ENCODE measurements at places on chromosomes 3 and 15. TPM values are rescaled to one million over a fixed set of nuclear protein-coding genes. Genes with fewer than 3 reads are reported as not detected.

GRCh38 chr3:32782407-32782806 lies 35.4 kb upstream of the TRIM71 start:
- DNase-seq: no peak

KCNMB2 gene
- polyA plus RNA-seq: not detected

CAV3 gene
- polyA plus RNA-seq: not detected

GRCh38 chr15:54159012-54159411 lies 180.8 kb downstream of the UNC13C start:
- DNase-seq: no peak

DNA sequence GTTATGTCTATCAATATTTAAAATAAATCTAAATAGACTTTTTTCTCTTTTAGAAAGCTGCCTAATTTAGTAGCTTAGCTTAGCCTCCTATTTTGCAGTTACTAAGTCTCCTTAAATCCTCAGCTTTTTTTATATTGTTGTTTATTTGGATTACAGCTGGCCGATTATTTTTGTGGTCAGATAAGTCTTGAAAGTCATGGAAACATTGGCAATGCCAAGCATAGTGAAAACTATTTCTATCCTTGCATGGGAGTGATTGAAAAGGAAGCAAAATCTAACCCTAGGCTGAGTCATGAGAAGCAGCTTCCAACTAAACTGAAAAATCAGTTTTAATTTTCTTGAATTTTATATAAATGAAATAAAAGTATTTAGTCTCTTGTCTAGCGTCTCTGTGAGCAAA lies 1063.0 kb upstream of the GBE1 start:
- no peak for DNase-seq

DNA sequence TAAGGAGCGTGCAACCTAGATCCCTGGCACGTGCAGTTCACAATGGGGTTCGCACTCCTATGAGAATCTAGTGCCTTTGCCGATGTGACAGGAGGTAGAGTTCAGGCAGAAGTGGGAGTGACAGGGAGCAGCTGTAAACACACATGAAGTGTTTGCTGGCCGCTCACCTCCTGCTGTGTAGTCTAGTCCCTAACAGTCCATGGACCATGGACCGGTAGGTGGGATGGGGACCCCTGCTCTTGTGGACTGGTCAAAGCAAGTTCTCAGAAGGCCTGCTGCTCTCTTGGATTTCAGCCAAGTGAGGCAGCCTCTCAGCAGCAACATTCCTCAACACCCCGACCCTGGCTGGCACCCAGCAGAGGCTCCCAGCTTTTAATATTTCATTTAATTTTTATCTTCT lies 58.2 kb upstream of the SNRPA1 start:
- DNase-seq: no peak

- DNase-seq: no peak
Observed at GRCh38 chr15:69000725-69001503, 13.6 kb upstream of the NOX5 start.

DNA sequence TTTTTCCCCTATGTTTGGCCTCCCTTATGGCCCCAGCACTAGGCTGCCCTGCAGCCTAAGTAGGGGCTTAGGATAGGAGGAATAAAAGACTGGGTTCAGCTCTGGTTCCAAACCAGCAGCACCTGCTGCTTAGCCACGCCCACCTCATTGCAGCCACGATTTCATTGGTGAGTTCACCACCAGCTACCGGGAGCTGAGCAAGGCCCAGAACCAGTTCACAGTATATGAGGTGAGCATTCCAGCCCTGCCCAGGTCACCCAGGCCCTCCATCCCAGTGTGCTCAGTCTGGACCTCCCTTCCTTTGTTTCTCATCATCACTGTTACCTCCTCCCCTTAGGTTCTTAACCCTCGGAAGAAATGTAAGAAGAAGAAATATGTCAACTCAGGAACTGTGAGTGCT lies 11.5 kb downstream of the CPNE9 start:
- DNase-seq: no peak

GRCh38 chr3:14605067-14605466 lies 46.5 kb upstream of the CCDC174 start:
- no peak for DNase-seq

ECT2 gene
- 2.7 TPM for polyA plus RNA-seq

DNA sequence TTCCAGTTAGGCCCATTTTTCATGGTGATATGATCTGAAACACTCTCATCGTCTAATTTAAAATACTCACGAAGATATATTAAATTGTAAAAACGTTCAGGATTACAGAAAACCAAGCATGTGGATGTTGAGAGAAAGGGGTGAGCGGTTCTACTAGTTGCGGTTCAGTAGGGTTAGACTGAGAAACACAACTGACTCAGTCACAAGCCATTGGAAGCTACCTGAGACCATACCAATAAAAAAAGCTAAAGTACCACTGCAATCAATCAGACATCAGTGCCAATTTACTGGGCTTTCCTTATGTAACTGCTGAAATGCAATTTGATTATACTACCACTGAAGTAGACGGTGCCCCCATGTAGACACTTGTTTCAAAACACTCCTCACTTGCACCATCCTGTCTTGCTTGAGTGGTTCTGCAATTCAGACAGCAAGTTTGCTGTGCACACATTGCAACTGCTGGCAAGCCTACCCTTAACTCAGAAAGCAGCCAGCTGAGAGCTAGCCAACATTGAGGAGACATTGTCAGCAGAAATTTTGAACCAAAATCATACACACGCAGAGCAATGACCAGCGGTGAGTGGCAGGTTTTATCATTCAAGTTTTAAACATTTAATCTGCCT lies 368.7 kb upstream of the ARHGEF26 start:
- no peak for DNase-seq

- DNase-seq: no peak
Observed at GRCh38 chr15:62599791-62600777, 435.0 kb upstream of the C2CD4B start.

GRCh38 chr15:65275728-65276126 lies 11.0 kb downstream of the PARP16 start:
- no peak for DNase-seq

DNA sequence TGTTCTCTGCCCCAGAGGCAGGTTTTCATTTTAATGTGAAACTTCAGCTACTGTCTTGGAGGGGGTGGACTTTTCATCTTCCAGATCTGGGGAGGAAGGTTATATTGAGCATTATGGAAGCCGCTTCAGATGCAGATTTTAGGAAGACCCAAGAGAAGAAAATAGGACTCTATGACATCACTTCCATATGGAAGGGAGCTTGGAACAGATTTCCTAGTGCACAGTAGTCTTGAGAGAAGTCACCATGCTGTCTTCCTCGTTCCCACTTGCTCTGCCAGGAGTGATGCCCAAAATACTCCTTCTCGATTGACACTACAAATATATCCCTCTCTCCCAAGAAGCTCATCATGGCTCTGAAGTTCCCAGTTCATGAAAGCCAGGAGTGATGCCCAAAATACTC lies 197.2 kb downstream of the ATP10A start:
- DNase-seq: no peak

- no peak for DNase-seq
Observed at GRCh38 chr3:154886437-154886836, 193.7 kb upstream of the MME start.

CHAC1 gene
- not detected for polyA plus RNA-seq

GRCh38 chr15:76572983-76573314 lies 236.4 kb downstream of the ISL2 start:
- no peak for DNase-seq

GRCh38 chr15:74214324-74215021 lies 11.9 kb upstream of the STRA6 start:
- DNase-seq: no peak

- DNase-seq: no peak
Observed at GRCh38 chr15:89514596-89515406, 18.4 kb upstream of the RHCG start.

GRCh38 chr15:39135989-39136388 lies 444.9 kb upstream of the THBS1 start:
- DNase-seq: no peak

- DNase-seq: no peak
Observed at GRCh38 chr3:15998911-15999310, 175.6 kb upstream of the GALNT15 start.

DNA sequence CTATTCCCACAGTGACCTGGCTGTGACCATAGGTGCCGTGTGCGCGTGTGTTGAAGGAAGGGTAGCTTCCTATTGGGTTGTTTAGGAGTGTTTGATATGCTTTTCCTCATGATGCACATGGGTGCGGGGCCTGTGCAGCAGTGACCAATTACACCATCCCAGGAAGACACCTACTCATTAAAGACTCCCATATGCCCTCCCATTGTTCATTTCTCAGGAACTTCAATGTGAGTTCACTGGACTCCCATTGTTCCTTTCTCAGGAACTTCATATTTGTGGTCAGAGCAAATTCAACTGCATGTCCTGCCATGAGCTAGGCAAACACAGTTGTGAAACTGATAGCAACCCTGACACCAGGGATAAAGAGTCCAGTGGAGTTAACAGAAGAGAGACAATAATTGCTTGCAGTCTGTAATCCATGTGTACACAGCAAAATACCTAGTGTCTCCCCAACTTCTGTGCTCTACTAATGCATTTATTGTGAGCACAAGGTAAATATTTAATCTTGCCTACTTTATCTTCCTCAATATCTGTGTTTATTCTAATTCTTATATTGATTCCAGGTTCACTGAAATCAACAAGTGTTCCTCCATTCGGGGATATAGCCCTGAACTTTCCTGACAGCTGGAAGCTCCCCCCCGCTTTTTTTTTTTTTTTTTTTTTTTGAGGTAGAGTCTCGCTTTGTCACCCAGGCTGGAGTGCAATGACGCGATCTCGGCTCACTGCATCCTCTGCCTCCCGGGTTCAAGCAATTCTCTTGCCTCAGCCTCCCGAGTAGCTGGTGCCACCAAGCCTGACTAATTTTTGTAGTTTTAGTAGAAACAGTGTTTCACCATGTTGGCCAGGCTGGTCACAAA lies 57.5 kb upstream of the GCNT3 start:
- no peak for DNase-seq

DNA sequence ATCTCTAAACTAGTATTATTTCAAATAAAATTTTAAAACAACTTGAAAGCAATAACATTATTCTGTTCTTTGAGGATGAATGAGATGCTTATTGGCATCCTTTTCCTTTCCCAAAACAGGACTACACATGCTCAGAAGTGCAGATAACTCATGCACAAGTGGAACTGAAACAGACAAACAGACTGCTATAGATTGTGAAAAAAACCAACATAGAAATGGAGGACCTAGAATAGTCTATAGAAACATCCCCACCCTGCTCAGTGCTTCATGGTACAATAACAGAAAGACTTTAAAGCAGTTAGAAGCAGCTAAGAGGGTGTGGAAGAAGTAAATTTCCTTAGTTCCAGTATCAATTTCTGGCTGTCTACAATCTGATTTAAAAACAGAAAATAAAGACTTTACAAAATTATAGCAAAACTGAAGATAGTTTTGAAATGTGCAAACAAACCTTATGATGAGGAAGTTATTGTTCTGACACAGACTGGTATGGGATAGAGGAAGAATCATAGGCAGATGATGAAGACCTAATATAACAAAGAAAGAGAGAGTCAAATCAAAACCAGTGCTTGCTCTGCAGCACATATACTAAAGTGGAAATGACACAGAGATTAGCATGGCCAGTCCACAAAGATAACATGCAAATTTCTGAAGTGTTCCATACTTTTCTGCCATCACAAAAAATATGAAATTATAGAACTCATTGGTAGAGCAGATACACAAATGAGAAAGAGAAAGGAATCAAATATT lies 1025.4 kb downstream of the SQOR start:
- no peak for DNase-seq

GRCh38 chr3:87792534-87793336 lies 266.1 kb downstream of the CGGBP1 start:
- DNase-seq: no peak

SAXO2 gene
- polyA plus RNA-seq: 2.3 TPM

SEMA7A gene
- polyA plus RNA-seq: 3.7 TPM

CERS3 gene
- not detected for polyA plus RNA-seq

GRCh38 chr3:188259596-188259995 lies 105.6 kb downstream of the LPP start:
- DNase-seq: no peak

DNA sequence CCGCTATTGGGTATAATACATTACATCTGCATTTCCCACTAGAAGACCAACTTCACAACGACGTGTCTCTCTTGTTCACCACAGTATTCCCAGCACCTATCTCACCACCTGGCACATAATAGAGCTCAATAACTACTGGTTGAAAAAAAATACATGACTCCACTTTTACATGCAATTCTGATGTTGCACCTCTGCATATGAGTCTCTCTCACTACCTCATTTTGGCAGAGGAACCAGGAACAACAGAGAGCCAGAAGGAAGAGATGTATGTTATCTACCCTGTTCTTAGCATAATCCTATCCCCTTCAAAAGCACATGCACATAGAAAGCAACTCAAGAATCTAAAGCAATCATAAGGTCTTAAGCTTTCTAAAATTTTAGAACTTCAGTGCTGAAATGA lies 61.6 kb downstream of the SHQ1 start:
- no peak for DNase-seq

STAC gene
- polyA plus RNA-seq: not detected

DNA sequence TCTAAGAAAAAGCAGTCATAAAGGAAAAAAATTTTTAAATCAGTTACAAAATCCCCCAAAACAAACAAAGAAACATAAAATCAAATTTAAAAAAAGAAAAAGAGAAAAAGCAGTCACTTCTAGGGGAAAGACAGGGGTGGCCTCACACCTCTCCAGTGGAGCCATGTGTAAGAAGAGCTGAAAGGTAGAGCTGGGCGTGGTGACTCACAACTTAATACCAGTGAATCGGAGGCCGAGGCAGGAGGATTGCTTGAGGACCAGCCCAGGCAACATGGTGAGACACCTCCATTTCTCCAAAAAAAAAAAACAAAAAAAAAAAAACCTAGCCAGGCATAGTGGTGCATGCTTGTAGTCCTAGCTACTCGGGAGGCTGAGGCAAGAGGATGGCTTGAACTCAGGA lies 14.7 kb downstream of the MESD start:
- DNase-seq: no peak

- DNase-seq: no peak
Observed at GRCh38 chr3:177578488-177578887, 381.2 kb upstream of the TBL1XR1 start.

HRG gene
- polyA plus RNA-seq: not detected

- DNase-seq: no peak
Observed at GRCh38 chr15:93250209-93250608, 161.2 kb upstream of the RGMA start.

PYGO1 gene
- polyA plus RNA-seq: not detected

DNA sequence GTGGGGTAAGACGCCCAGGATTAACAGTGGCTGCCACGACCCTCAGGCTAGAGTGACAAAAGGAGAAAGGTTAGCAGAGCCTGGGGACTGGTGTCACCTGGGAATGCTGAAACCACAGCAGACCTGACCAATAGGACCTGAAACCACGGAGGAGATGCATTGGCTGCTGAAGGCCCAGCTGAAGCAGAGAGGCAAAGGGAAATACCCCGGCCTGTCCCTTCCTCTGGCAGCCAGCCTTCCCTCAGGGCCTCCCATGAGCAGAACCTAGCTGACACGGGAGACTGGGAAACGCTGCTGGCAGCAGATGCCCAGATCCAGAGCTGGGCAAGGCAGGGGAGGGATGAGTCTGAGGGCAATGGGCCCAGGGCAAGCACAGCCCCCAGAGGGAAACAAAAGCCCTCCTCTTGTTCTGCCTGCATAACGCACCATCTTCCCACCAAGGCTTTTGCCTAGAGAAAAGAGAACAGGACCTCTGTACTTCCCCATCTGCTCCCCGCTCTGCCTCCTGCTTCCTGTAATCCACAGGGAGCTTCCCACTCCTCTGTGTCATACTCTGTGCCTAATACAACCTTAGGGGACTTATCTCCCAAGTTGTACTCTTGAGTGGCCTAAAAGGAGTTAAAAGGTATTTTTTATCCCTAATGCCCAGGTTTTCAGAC lies 216.2 kb downstream of the ABHD5 start:
- DNase-seq: no peak

All from immature natural killer cell (primary cell).